Stimulated activated CD4-positive, alpha-beta T cell treated with anti-CD3 and anti-CD28 coated beads, Interleukin-2, amount 100 ng/mL, for 48 hours (primary cell): ENCODE measurements at places on chromosomes 16 and 17.

GRCh38 chr16:324451-325334, 27.8 kb downstream of the AXIN1 start:
- DNase-seq = no peak

DNA sequence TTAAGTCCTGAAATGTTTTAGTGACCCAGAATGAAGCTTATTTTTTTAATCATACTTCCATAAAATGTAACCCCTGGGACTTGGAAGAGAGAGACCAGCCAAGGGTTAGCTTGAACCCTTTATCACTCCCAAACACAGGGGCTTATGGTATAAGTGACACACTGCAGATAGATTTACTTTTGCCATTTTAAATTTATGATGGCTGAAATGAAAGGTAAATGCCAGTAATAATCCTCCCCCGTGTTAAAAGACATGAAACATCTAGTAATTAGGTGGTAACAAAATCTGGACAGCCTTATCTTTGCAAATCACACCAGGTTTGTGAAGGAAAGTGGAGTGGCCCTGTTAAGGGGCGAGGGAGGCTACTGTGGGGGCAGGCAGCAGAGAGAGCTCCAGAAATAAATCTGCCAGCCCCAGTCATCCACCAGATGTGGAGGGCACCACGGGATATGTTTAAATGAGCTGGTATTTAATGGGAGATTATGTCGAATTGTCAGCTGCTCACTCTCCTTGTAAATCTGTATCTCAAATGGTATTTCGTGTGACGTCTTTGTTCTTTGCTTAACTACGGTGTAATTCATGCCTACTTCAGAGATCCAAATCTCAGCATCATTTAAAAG, 326.5 kb downstream of the WWOX start:
- DNase-seq = no peak

- no peak for DNase-seq
Measured at GRCh38 chr17:39054111-39054645, 87.0 kb upstream of the FBXO47 start.

- no peak for DNase-seq
Measured at GRCh38 chr16:26169473-26169872, 477.7 kb downstream of the HS3ST4 start.

GRCh38 chr17:79406316-79406715, 204.5 kb downstream of the RBFOX3 start:
- DNase-seq = no peak

GRCh38 chr17:42979511-42980273, at the start of gene PTGES3L:
Gene PTGES3L (minus strand): TSS chr17:42980080. CDS start chr17:42980053, 27 bp downstream.
- no peak for DNase-seq

- no peak for DNase-seq
Measured at GRCh38 chr17:48162946-48163506, 55.5 kb downstream of the SNX11 start.

- DNase-seq = no peak
Measured at GRCh38 chr16:81440888-81441761, 3.5 kb upstream of the CMIP start.

- DNase-seq = no peak
Measured at GRCh38 chr16:11833951-11834695, 17.2 kb downstream of the RSL1D1 start.

DNA sequence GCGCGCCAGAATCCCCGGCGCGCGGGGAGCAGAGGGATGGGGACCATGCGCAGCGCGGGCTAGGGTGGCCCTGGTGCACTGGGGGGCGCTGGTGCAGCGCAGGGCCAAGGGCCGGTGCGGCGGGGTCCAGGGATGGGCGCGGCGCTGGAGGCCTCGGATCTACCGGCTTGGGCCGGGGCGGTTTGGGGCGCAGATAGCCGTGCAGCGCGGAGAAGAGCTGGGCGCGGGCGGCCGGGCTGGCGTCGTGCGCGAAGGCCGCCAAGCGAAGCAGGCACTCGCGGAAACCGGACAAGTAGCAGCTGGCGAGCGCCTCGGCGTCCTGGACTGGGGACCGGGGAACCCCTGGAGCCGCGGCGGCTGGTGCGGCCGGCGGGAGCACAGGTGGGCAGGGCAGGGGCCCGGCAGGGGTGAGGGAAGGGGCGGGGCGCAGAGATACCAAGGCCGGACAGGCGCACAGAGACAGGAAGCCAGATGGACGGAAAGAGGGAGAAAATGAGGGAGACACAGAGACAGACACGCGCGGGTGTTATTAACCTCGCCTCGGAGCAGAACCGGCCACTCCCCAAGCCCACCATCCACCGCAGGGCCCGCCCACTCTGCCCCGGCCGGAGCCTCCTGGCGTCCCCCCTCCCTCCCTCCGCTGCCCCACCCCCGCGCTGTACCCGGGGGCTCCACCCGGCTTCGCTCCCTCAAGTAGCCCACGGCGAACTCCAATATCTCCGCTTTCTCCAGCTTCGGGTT, 2.1 kb downstream of the HES7 start:
- no peak for DNase-seq

DNA sequence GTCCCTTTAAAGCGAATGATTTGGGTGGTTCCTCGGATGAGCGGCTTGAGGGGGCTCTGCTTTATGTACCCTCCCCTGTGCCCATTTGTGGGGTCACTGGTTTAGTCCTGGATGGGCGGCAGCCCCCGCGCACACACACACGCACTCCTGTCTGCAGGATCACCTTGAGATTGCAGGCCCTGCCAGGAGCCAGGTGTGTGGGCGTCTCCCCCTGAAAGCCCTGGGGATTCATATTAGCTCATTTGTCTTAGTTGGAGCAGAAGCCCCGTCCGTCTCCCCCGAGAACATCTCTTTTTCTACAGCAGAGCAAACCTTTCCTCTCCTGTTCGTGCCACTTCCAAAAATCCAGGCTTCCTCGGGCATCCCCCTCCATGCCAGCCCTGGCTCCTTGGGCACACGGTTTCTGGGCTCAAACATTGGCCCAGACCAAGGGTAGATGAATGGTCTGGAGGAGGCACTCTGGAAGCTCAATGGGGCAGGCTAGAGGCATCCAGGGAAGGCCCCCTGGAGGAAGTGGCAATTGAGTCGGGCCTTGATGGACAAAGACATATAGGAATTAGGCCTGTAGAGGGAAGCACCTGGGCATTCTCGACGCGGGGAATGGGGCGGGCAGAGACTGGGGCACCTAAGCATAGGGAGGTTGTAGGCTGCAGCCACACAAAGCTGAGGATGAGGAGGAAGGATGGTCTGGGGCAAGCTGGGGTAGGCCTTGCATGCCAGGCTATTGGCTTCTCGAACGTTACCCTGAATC, 218.5 kb upstream of the GSE1 start:
- no peak for DNase-seq

DNA sequence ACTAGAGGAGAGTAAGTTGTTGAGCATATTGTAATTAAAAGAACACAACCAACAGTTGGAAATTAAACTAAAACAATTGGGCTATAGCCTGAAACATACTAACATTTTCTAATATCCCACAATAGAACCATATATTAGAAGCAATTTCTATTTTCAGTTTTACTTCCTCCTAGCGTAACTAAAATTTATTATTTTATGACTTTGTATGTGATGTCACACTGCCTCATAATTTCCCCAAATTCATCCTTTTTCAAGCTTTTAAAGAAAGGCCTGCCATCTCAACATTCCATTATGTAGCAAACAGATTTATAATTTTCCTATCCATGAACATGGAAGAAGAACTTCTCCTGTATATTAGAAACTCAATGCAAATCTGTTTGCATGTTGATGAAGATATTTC, 110.2 kb downstream of the HS3ST3A1 start:
- no peak for DNase-seq

DNA sequence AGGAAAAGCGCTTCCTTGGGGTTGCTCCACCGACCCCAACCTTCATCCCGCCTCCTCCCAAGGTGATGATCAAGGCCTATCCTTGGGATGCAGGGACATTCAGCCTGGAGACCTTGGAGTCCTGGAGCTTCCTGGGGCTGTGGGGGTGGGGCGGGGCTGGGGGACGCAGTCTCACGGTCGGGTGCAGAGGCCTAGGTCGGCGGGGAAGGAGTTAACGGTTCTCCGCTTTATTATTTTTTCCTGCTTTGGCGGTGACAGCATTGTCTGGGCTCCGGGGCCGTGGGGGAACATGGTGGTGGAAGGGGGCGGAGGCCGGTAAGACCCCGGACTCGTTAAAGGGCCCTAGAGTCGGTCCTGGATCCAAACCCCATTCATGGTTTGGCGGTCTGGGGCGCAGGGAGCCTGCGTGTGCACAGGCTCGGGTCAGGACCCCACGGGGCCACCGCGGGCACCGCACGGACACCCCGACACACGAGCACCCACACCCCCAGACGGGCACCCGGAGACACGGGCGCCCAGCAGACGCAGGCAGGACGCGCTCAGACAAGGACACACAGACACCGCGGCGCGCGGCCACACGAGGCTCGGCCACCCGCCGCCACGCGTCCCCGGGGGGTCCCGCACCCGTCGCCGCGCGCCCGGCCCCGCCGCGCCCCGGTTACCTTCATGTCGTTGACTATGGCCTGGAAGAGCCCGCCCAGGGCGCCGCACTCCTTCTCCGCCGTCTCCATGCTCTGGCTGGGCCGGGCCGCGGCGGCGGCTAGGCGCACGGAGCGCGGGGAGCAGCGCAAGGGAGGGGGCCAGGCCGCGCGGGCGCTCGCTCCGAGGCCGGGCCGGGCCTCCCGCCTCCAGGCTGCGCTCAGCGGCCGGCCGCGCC, 554 bp downstream of the MTSS2 start:
- DNase-seq = no peak

GRCh38 chr17:67490471-67490870, 113.4 kb downstream of the PITPNC1 start:
- DNase-seq = no peak

GRCh38 chr16:68902003-68902968, 59.0 kb downstream of the TANGO6 start:
- no peak for DNase-seq

- no peak for DNase-seq
Measured at GRCh38 chr17:57569853-57570252, 175.2 kb downstream of the CCDC182 start.

DNA sequence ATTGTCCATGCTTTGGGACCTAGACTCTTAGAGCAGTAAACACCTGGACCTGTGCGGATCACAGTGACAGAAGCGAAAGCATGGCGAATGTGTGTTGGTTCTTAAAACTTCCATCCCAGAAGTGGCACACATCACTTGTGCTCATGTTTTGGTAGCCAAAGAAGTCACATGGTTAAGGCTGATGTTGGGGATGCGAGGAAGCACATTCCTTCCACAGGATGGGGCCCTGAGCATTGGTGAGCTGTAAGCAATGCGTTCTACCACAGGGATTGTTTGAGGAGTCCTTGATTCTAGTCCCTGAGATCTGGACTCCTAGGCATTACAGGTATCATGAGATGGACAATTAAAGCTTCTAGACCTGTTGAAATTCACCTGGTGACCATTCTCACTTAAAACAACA, 375.9 kb downstream of the UTP18 start:
- DNase-seq = no peak

DNA sequence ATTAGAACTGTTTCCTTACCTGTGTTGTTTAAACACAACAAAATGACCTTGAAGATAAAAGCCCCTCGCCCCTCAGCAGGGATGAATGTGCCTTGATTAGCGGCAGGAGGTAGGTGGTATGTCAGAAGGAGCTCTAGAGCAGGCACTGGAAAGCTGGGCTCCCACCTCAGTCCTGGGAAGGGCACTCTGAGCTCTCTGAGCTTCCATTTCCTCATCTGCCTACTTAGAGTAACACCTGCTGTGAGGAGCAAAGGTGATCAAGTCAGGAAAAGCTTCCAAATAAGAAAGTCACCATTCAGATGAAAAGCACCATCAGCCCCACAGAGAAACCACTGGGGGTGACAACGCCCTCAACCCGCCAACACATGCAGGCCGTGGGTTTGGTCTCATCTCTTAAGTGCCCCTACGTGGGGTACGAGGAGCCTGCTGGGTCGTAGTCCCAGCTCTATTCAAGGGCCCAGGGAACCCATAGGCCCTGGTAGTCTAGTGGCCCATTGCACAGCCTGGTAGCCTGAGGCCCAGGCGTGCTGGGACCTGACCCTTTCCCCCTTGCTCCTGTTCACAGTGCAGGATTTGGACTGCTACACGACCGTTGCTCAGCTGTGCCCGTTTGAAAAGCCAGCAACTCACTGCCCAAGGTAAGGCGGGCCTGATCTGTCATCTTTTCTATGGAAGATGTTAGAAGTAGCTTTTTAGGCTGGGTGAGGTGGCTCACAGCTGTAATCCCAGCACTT, 57.3 kb downstream of the CRISPLD2 start:
- DNase-seq = no peak

DNA sequence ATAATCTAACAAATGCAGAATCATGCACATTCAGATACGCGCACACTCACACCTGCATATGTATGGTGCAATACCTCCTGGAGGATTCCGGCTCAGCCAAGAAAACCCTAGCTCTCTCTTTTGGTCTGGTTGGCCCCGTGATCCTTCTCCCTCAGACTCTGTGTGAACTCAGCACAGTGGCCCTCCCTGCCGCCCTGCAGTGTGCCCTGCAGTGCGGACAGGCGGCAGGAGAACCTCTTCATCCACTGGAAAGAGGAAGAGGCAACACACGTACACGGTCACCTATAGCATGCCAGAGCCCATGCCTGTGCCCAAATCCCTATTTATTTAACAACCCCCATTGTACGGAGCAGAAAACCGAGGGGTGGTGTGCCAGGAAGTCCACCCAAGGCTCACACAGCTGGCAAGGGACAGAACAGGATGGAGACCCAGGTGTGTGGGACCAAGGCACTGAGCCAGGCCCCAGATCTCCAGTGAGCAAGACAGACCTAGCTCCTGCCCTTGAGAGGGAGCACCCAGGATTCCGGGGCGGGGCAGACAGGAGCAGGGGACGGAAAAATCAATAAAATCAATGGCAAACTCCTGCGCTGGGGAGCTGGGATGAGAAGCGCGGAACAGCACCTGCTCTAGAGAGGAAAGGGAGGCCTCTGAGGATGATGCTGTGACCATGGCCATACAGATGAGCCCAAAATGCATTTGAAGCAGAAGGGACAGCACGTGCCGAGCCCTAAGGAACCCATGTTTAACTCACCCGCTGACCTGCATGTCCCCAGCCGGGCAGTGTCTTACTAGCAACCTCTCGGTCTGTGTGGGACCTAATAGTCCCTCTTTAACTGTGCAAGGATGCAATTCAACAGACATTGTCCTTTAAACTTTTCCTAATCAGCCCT, 54.7 kb upstream of the CIBAR2 start:
- DNase-seq = no peak

GRCh38 chr17:82830249-82830661, 9.6 kb downstream of the ZNF750 start:
- no peak for DNase-seq

- peak; percentile 81 for DNase-seq
Measured at GRCh38 chr17:68200689-68201417, 47.0 kb upstream of the AMZ2 start.

GRCh38 chr16:56190048-56190676, 1.1 kb upstream of the GNAO1 start:
- DNase-seq = no peak
